ENCODE measurements at places on chromosomes 2 and 18. TPM values are rescaled to one million over a fixed set of nuclear protein-coding genes. Genes with fewer than 3 reads are reported as not detected.

The PXDN gene
- 103 TPM for total RNA-seq

The IL36B gene
- not detected for total RNA-seq

GRCh38 chr2:165141601-165142354, 62.1 kb downstream of the SCN3A start:
- no peak for DNase-seq

DNA sequence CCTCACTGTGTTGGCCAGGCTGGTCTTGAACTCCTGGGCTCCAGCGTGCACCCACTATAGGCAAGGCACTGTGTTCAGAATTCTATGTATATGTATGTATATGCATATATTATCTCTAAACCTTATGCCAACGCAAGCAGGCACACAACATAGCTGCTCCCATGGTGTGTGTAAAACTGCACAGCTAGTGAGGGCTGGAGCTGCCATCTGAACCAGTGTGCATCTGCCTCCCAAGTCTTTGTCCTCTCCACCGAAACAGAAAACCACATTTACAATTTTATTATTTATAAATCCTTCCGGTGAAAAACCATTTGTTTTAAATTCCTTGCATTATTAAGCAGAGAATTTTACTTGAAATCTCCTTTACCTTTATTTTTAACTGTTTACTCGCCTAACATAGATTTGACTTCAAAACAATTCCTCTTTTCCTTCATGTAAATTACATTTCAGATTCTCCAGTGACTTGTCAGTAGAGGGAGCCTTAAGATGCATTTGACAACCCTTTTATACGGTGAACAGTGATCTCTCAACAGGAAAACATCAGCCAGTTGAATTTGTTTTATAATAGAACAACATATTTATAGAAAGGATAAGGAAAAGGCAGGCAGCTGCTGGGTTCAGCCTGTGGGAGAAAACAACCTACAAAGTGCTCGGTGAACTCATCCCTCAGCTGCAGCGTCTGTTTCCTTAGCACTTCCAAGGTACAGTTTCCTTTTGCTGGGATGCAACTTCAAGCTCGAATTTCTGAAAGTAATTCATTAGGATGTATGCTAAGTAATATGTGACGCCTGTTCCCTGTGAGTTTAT, 101.2 kb downstream of the MYT1L start:
- DNase-seq = no peak

DNA sequence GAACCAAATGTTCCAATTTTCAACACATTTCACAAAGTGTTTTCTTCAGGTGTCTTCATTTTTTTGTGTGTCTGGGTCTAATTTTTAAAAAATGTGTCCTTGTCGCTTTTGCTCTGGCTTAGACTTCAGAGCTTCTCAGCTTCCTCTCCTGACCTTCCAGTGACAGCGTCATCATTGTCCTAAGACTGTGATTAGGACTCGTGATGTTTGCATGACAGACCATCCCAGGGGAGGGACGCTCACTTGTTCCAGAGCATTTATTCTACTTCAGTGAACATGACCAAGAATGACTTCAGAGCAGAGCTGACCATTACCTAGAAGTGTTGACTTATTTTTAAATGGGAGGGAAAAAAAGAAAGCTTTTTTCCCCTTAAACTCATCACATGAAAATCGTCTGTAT, 591.9 kb downstream of the IRS1 start:
- no peak for DNase-seq

GRCh38 chr2:174835797-174836255, 71.6 kb upstream of the CHRNA1 start:
- DNase-seq = peak; percentile 96

- DNase-seq = no peak
These were observed 44.0 kb downstream of the ARHGEF33 start for GRCh38 chr2:38933653-38934052.

- no peak for DNase-seq
These were observed 38.6 kb upstream of the ZFP36L2 start for GRCh38 chr2:43265001-43265400.
